ENCODE measurements at places on chromosomes 1 and 21.

- no peak for DNase-seq
These were observed 34.2 kb downstream of the AK5 start for GRCh38 chr1:77316006-77316405.

DNA sequence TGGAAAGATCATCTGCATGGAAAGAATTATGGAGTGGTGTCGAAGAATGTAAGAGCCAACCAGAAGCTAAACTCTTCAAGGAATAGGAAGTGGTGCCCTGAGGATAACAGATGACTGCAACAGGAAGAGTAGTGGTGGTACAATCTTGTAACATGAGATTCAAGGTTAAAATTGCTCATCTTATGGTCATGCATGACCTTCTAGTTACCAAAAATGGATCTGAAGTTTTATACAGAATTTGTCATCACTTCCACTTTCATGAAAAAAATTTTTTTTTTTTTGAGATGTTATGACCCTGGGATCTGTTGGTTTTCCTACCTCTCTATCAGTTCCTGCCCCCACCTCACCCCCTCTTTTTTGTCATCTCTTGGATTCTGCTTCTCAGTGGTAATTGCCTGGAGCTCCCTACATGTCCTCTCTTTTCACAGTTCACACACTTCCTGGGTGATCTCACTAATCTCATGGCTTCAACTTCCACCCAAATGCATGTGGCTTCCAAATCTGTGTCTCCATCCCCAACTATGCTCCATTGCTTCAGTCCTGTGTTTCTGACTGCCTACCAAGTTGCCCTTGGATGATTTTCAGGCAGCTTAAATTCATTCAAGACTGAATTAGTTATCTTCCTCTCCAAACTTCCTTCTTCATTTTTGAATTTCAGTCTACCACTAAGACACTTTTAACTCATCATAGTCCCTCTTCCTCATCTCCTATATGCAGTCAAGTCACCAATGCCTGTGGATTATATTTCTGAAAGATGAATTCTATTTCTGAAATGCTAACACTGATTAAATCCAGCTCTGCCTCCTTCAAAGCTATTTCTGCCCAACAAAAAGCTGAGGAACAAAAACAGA, 48.4 kb downstream of the SLAMF6 start:
- DNase-seq = no peak

GRCh38 chr1:10588640-10589039, 113.9 kb downstream of the PEX14 start:
- DNase-seq = no peak

DNA sequence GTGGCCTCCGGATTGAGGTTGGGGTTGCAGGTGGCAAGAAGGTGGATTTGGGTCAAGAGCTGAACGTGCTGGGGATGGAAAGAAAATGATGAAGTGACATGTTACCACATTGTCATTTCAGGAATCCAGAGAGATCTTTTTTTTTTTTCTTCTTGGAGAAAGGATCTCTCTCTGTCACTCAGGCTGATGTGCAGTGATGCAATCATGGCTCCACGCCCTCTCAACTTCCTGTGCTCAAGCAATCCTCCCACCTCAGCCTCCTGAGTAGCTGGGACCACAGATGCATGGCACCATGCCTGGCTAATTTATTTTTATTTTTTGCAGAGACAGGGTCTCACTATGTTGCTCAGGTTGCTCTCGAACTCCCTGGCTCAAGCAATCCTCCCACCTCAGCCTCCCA, 80.6 kb downstream of the GON4L start:
- DNase-seq = no peak

GRCh38 chr1:234918961-234919761, 209.5 kb downstream of the TOMM20 start:
- DNase-seq = no peak

DNA sequence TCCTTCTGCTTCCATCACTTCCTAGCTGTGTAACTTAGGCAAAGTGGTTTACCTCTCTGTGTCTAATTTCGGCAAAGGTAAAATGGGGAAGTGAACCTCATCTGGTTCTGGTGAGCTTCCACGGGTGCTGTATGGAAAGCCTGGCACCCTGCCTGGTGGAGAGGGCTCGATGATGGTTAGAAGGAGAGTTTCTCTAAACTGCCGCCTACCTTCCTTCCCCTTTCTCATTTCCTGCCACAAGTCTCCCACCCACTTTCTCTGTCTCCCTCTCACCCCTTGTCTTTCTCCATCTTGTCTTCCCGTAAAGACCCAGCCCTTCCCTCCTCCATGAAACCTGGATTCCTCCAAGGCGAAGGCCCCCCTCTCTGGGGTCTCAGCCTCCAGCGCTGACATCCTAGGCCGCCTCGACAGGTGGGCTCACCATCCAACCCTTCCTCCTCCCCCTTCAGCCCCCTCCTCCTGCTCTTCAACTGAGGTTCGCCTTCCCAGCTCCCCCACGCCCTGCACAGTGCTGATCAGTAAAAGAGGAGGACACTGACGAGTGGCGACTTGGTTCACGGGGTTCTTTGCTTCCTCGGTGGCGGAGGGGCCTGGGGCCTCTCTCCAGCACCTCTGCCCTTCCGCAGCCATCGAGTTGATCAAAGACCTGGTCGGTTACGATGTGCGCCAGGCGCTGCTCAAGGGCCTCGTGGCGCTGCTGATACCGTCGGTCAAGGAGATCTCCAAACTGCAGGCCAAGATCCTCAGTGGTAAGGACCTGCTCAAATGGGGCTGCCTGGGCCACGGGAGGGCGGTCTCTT, 7.3 kb downstream of the RNU5D-1 start:
- peak; percentile 61 for DNase-seq

DNA sequence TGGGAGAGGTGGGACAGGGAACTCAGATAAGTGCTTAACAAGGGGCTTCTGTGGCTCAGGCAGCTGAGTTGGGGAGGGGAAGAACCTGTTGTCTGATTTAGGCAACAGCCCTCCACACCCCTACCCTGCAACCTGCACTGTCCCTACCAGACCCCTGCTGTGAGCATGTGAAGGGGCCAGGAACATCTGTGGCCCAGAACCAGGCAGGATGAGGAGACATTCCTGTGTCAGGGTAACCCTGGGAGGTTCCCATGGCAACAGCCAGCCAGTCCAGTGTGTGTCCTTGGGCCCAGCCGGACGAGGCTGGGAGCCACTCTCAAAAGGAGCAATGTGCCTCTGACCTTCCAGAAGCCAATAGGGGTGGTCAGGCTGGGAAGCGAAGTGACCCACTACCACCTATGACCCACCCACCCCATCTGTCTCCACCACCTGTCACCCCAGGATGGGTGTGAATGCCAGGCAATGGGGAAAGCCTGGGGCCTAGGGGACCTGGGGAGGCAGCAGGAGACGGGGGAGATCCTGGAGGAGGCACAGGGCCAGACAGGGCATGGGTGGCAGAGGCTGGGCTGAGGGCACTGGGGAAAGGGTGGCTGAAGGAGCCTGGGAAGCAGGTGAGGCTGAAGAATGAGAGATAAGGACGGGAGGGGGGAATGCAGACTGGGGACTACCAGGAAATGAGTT, 5.0 kb upstream of the PMVK start:
- DNase-seq = peak; percentile 3

DNA sequence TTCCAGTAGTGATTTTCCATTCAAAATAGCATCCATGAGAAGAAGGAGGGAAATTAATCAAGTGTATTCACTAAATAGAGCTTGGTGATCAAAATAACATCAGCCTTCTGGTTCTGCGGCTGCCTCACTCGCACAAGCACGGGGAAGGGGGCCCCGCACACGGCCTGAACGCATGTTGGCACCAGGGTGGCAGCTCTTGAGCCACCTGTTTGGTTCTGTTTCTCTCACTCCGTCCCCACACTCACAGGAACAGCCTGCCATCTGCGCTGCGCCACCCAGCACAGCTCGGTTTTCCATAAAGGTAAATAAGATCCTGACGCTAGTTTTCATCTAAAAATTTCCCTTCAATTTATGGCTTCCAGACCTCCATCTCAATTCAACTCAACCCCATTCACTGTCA, 49.4 kb downstream of the TIAM1 start:
- DNase-seq = no peak

DNA sequence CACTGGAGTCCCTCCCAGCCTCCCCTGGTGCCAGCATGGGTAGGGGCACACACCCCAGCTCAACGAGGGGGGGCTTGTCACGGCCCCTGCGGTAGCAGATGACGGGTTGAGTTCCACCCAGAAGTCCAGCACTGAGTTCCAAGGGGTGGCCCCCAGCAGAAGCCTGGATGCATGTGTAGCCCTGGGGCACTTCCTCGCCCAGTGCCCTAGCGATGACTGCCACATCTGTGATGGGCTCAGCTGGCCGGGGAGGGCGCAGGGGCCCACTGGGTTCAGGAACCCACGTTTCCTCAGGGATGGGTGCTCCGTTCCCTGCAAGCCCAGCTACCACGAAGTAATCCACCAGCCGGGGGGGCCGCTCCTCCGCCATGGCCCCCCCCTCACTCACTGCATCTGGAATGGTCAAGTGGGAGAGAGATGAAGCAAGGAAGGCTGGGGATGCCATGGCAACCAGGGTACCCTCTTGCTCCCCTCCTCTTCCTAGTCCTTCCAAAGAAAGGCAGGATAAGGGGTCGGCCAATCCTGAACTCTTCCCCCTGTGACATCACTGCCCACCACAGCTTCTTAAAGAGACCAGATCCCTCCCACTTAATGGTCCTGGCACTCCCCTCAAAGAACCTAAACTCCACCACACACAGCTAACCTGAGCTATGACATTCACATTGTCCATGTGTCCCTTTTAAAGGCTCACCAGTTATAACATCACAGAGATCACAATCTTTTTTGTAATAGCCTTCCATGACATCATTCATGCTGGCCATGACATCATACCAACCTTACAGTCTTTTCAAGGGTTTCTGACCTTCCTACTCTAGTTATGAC, 2.3 kb downstream of the DENND4B start:
- no peak for DNase-seq

GRCh38 chr21:28298251-28298672, 694.4 kb downstream of the LTN1 start:
- DNase-seq = no peak

GRCh38 chr1:40855513-40855912, 6.7 kb downstream of the CITED4 start:
- DNase-seq = peak; percentile 13

- DNase-seq = no peak
These were observed 198.6 kb upstream of the JUN start for GRCh38 chr1:58982259-58982998.

GRCh38 chr21:46173573-46173972, 10.7 kb downstream of the SPATC1L start:
- DNase-seq = no peak

DNA sequence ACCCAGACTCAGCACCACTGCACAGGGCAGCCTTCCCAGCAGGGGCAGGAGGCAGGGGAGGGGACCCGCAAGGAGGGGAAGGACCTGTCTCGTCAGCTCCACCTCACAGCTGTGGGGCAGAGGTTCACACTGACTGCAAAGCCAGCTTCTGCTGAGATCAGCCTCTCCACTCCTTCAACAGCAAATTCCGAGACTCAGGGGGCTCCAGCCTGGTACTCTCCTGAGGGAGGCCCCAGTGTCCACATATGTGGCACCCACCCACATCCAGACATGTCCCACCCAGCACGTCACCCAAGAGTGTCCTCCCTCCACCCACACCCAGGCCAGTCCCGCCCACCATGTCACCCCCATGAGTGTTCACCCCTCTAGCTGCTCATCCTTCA, 329.5 kb downstream of the NPHP4 start:
- no peak for DNase-seq

DNA sequence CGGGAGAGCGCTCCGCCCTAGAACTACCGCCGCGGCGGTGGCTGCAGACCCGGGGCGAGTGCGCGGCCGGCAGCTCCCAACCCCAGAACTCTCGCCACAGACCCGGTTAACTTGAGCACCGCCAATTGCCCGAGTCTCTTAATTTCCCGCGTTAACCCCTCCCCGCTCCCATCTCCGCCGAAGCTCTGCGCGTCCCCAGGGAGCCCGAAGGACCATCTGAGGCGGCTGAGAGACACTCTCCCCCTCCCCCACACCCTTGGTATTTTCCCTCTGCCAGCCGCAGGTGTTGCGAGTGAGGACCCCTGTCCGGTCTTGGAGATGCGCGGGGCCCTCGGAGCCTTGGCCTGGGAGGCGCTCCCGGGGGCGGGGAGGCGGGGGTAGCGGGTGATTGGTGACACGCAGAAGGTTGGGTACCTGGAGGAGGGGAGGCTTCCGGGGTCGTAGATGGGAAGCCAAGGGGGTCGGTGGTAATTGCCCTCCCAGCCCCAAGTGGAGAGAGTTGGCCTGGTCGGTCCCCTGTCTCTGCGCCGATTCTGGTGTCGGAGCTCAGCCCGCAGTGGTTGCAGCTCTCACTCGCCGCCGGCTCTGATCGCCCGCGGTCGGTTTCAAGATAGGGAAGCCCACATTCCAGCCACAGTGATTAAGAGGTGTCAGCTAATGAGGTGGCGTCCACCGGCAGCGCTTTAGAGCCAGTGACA, 858 bp upstream of the SUSD4 start:
- peak; percentile 17 for DNase-seq

DNA sequence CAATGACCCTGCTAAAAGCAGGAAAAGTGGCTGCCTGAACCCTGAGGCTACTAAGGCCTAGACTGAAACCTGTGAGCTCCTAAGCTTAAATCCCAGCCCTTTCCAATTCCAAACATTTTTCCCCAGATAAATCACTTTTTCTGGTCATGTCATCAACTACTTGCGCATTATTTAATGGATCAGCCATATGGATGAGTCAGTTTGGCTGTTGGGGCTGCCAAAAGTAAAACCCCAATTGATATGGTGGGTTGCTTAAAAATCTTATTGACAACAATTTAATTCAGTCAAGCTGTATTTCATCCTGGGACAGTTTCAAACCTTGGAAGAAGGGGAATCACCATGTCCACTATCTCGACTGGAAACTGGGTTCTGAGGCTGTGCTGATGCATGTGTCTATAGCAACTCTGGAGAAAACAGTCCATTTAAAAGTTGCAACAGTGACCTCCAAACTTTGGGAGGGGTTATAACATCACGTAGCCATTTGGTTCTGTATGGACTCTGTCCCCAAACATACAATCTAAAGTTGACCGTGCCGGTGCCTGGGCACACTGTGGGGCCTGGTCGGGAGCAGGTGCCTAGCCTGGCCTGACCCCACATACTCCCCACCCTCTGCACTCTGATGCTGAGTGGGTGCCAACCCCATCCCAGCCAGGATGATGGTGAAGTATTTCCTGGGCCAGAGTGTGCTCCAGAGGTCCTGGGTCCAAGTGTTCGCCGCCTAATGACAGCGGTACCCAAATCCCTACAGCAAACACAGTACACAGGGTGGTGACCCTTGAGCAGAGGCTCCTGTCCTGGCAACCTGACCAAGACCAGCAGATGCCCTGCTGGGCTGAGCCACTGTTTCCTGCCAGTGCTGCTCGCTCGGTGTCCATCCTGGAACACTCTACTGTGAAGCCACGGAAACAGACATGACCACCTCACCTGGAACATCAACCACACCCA, 46.5 kb upstream of the LRRC52 start:
- DNase-seq = no peak

- DNase-seq = no peak
These were observed 25.8 kb upstream of the CAPZB start for GRCh38 chr1:19511116-19511515.

DNA sequence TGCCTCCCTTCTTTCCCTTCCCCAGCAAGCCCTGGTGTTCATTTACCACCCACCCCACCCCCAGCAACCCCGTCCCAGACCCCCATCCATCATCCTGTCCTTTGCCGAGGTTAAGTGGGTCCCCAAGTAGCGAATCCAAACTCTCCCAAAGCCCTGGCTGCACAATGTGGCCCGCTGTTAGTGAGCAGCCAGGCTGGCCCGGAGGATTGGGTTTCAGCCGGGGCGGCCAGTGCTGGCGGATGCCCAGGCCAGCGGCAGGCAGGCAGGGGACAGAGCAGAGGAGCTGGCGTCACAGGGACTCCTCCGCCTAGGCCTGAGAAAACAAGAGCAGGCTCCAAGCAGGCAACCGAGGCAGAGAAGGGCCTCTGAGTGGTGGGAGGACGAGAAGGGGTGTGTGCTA, 61.4 kb downstream of the EPHB2 start:
- no peak for DNase-seq
